ENCODE measurements at places on chromosomes 7 and 10.

GRCh38 chr10:45428611-45429510, 54.8 kb downstream of the ALOX5 start:
- H3K27ac ChIP-seq, result peak overlapping the region; percentile 74
- no peak for DNase-seq
- H3K36me3 ChIP-seq, result peaks cover 5% of the 10 kb centered on the region

- H3K27me3 ChIP-seq, result peaks cover 5% of the 10 kb centered on the region
- no peak overlapping the region for H3K4me3 ChIP-seq
- H3K4me1 ChIP-seq, result no peaks in the 10 kb centered on the region
- no peak overlapping the region for H3K27ac ChIP-seq
Observed at GRCh38 chr7:25517906-25518305, 289.6 kb upstream of the NPVF start.

GRCh38 chr10:125102246-125102645, 58.1 kb downstream of the CTBP2 start:
- no peak for DNase-seq
- peaks cover 46% of the 10 kb centered on the region for H3K27me3 ChIP-seq
- H3K36me3 ChIP-seq, result no peaks in the 10 kb centered on the region
- no peak overlapping the region for H3K4me3 ChIP-seq

DNA sequence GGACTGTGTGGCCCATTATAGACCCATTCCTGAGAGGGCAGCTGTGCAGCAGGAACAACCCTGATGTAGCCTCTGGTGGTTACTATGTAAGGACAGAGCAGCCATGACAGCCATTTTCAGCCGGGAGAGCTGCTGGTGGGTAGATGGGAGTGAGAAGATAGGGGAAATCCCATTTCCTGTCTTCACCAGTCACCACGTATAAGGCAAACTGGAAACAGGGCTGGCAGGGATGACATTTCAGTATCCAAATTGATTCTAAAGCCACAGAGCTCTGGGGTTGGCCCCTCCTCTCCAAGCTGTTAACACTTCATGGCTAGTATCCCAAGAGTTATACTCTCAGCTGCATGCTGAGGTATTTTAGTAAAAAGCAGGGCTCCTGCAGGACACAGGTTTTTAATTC, 15.2 kb upstream of the FZD1 start:
- H3K4me1 ChIP-seq, result no peaks in the 10 kb centered on the region
- no peaks in the 10 kb centered on the region for H3K27me3 ChIP-seq
- no peak overlapping the region for H3K27ac ChIP-seq
- DNase-seq, result no peak

- DNase-seq, result no peak
- H3K4me3 ChIP-seq, result no peak overlapping the region
- H3K27me3 ChIP-seq, result no peaks in the 10 kb centered on the region
- H3K27ac ChIP-seq, result no peak overlapping the region
- peaks cover 7% of the 10 kb centered on the region for H3K4me1 ChIP-seq
Observed at GRCh38 chr7:24035366-24036032, 248.5 kb upstream of the NPY start.

- peaks cover 30% of the 10 kb centered on the region for H3K27me3 ChIP-seq
- no peak for DNase-seq
- H3K27ac ChIP-seq, result no peak overlapping the region
- peaks cover 2% of the 10 kb centered on the region for H3K4me1 ChIP-seq
- no peaks in the 10 kb centered on the region for H3K36me3 ChIP-seq
- no peak overlapping the region for H3K4me3 ChIP-seq
Observed at GRCh38 chr10:44334621-44335184, 50.2 kb downstream of the CXCL12 start.

DNA sequence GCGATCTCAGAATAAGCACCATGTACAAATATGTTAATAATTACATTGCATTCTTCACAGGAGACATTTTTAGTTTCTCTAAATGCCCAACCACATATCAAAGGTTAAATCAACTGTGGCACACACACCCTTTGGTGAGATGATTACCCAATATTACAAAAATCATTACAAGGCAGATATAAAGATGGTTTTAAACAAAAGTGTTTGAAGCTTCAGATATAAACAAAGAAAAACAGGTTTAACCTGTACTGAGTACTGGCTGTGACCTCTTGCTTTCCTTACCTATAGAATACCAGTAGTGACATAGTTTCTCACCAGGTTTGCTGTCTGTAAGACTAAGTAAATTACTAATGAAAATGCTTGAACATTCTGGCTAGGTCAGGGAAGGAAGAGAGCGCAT, 360.0 kb upstream of the IGFBP3 start:
- H3K27me3 ChIP-seq, result no peaks in the 10 kb centered on the region
- H3K4me1 ChIP-seq, result no peaks in the 10 kb centered on the region
- H3K4me3 ChIP-seq, result no peak overlapping the region
- H3K27ac ChIP-seq, result no peak overlapping the region

- peak overlapping the region; percentile 36 for H3K4me3 ChIP-seq
- peaks cover 29% of the 10 kb centered on the region for H3K4me1 ChIP-seq
- DNase-seq, result no peak
- no peak overlapping the region for H3K27ac ChIP-seq
Observed at GRCh38 chr10:102424145-102424544, 3.5 kb downstream of the FBXL15 start.

DNA sequence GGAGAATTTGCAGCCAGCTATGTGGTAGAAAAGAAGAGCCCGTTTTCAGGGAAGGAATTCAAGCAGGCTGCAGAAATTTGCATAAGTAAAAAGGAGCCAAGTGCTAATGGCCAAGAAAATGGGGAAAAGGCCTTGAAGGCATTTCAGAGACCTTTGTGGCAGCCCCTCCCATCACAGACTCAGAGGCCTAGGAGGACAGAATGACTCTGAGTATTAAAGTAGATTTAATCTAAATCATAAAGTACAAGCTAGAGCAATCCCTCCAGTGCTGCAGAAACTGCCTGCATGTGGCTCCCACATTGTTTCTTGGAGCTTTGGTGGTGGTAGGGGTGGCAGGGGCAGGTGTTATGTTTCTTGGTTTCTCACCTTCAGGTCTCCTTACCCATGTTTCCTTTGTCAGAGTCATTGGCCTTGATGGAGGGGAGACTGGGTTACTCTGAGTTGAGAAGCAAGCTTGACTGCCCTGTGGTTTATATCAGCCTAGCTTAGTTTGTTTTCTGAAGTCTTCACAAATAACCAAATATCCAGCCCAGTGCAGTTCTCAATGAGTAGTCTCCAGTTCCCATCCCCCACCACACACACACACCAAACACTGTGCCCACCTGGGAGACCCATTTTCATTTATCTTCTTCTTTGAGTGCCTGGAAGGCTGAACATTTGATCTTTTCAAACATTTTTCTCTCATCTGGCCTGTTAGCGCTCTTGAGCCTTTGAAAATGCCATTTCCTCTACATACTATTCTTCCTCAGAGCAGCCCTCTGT, 34.5 kb downstream of the ITPRIP start:
- H3K27me3 ChIP-seq, result peaks cover 28% of the 10 kb centered on the region
- peaks cover 35% of the 10 kb centered on the region for H3K4me1 ChIP-seq
- H3K4me3 ChIP-seq, result peak overlapping the region; percentile 57
- DNase-seq, result no peak

All from T-helper 17 cell (primary cell).